Stimulated activated CD4-positive, alpha-beta T cell treated with anti-CD3 and anti-CD28 coated beads, TNF-alpha, amount 100 ng/mL, for 4 hours (primary cell): ENCODE measurements at places on chromosomes 2 and 18.

- no peak for DNase-seq
Measured at GRCh38 chr2:29663268-29663667, 258.1 kb downstream of the ALK start.

- DNase-seq = no peak
Measured at GRCh38 chr2:236444187-236444586, 125.4 kb upstream of the ACKR3 start.

DNA sequence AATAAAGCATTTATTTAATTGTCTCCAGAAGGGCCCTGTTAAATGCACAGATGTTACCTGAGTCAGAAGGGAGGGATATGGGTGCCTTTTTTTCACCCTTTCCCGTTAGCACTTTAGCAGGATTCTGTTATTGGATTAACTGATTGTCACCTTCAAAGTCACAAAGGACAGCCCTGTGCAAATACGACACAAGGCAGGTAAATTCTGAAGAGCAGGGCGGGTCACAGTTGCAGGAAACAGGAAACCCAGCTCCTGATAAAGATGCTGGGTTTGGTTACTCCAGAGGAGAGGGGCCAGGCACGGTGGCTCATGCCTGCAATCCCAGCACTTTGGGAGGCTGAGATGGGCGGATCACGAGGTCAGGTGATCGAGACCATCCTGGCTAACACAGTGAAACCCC, 11.4 kb upstream of the PKDCC start:
- no peak for DNase-seq

GRCh38 chr2:64383016-64383591, 70.9 kb upstream of the LGALSL start:
- no peak for DNase-seq

GRCh38 chr2:103153580-103154284, 391.9 kb downstream of the TMEM182 start:
- no peak for DNase-seq

DNA sequence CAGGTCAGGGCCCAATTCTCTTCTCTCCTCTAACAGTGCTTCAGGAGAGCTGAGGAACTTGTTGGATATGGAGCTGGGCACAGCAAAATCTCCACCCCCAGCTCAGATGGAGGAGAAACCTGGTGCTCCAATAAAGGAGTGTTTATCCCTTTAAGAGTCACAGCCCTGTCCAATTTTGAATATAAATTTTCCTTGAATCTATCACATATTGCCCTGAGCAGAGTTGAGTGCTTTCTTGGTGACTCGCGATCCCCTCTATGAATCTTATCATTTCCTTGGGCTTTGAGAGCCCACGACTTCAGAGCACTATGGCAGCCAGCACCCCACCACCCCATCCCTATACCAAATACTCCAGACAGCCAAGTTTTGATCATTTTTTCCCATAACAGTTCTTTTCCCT, 34.4 kb upstream of the SMAD7 start:
- no peak for DNase-seq

DNA sequence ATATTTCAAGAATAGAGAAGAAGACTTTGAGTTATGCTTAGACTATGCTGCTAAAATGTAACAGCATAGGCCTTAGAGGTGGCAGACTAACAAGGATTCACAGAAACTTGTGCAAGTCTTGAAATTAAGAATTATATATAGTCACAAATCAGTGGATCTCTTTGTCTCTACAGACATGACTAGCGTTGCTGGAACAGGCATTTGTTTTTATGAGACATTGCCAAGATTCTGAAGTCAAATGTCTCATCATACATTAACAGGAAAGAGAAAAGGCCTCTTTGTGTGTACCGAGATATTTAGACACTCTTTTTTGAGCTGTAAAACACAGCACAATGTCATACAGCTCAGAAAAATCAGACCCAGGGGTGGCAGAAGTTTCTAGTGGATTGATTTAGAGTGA, 207.1 kb downstream of the TMX3 start:
- DNase-seq = no peak

- DNase-seq = no peak
Measured at GRCh38 chr2:226799976-226800940, 638 bp upstream of the IRS1 start.

- DNase-seq = no peak
Measured at GRCh38 chr18:11008505-11008904, 140.9 kb downstream of the PIEZO2 start.

GRCh38 chr2:121858369-121858768, 102.9 kb downstream of the TSN start:
- no peak for DNase-seq

GRCh38 chr18:76459687-76460350, 35.2 kb downstream of the ZNF516 start:
- DNase-seq = no peak

GRCh38 chr2:7639476-7639875, 722.3 kb downstream of the RNF144A start:
- DNase-seq = no peak

DNA sequence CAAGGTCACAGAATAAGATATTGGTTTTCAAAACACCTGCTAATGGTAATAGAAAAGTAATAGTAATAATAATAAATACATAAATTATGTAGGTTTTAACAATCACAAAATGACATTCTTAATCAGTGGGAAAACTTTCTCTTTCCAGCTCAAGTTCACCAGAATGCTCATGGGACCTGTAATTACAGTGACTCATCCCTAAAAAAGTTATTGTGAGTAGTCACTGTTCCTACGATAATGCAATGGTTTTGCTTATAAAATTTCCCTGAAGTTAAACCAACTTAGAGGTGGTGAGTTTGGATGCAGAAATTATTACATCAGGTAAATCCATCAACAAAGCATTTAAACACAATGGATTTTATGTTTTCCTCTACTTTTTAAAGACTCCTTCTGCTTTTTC, 502.3 kb downstream of the PID1 start:
- DNase-seq = no peak

GRCh38 chr2:179460181-179460929, 195.7 kb upstream of the SESTD1 start:
- no peak for DNase-seq

DNA sequence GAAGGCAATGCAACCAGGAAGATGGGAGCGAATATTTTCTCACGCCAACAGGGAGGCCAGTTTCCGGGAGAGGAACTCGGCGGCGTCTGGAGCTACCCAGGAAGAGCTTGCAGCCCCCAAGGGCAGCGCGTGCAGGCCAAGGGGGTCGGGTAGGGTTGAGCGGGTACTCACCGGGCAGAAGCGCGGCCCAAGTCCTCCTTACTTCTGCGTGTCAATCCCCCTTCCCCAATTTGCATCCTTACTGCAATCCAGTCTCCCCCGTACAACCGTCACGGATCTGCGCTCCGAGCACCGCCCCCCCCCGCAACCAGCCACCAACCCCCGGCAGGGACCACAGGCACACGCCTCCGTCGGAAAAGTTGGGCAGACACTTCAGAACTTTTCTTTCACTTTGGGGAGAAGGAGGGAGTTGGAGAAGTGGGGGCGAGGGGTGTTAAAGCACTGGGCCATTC, 1.3 kb downstream of the ATP8B1 start:
- DNase-seq = no peak

GRCh38 chr2:32864334-32865111, 82.2 kb upstream of the LTBP1 start:
- no peak for DNase-seq

GRCh38 chr2:68487773-68488355, 20.5 kb downstream of the APLF start:
- DNase-seq = no peak

GRCh38 chr2:108554528-108554927, 20.3 kb downstream of the LIMS1 start:
- no peak for DNase-seq

DNA sequence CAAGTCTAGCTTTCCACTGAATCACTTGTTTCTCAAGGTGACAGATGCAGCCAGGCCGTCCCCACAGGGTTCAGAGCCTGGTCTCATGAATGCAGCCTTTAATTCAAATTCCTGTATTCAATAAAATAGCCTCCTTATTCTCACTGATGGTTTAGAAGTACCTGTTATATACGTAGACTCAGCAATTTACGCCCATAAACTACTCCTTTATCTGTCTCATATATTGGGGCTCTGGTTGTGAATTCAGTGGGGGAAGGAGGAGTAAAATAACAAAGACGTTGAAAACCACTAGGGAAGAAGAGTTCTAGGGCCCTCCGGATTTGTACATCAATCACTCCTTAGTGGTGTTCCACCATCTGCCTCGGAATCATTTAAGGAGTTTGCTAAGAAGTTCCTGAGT, 1.7 kb downstream of the OBSL1 start:
- no peak for DNase-seq

DNA sequence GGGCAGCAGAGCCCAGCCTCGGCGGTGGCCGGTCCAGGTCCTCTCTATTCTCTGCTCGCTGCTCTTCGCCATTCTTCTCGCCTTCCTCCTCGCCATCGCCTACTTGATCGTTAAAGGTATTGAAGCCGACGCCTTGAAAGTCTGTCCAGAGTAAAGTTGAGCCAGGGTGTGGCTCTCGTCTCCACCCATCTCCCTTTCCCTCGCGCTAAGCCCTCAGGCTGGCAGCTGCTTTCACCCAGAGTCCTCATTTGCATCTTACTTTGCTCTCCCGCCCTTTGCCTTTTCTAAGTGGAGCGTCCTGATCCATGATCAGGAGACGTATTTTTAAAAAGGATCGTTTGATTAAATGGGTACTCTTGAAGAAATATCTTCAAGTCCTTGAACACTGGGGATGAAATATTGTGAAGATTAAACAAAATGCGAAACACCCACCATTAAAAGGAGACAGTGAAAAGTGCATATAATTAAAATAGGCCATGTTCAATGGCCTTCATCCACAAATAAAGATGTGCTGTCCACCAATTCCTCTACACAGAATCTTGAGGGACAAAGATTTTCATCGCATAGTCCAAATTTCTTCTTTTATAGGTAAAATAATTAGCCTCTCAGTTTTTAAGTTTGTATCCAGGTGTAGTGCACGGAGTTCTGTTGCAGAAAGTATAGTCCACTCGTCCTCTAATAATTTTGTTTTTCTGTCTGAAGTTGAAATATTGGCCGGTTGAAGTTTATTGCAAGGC, 657 bp downstream of the ARL6IP6 start:
- no peak for DNase-seq

- no peak for DNase-seq
Measured at GRCh38 chr18:392928-393573, 107.5 kb downstream of the COLEC12 start.

DNA sequence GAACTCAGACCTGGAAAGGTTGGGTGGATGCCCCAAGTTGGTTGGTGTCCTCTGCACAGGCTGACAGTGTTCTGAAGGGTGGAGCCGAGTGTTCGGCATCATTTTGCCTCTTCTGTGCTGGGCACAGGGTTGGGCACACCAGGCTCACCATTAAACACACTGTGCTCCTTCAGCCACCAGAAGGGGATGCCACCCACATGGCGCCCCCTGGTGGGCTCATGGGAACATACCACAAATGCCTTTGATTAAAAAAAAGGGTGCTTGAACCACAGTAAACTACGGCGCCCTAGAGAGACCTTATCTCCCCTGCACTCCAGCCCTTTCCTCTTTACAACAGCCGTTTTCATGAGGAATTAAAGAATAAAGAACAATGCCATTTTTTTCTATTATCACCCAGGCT, 89.4 kb downstream of the CELF4 start:
- DNase-seq = no peak

DNA sequence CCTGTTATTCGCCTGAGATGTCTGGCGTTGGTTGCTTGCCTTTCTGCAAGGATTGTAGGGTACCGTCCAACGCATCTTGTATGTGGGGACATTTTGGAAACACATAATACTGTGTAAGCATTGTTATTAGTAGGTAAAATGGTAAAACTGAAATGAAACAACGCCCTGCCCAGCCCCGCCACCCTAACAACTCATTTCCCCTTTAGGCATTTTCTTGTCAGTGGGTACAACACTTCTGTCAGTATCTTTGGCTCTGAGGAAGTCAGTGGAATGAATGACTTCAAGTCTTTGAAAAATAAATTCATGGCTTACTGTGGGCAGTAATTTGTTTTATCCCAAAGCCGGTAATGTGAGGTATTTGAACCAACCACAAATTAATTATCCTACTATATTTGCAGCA, 86.0 kb downstream of the FMNL2 start:
- DNase-seq = no peak

GRCh38 chr2:118607641-118608040, 239.8 kb downstream of the EN1 start:
- DNase-seq = no peak

- no peak for DNase-seq
Measured at GRCh38 chr18:11387880-11388279, 221.5 kb upstream of the SLC35G4 start.

DNA sequence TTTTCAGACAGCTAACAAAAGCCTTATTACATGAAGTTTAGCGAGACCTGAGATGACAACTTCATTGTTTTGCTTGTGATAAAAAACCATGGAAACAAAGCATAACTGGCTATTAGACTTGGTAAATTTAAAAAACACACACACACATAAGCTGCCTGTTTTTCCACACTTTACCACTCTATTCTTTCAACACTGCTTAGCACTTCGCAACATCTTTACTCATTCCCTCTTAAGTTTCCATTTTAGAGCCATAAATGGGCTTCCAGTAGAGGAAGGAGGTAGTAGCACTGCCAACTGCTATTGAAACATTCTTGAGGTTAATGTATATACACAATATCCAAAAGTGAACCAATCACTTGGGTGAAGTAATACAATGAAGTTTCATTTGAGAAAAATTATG, 54.1 kb downstream of the BAZ2B start:
- no peak for DNase-seq

DNA sequence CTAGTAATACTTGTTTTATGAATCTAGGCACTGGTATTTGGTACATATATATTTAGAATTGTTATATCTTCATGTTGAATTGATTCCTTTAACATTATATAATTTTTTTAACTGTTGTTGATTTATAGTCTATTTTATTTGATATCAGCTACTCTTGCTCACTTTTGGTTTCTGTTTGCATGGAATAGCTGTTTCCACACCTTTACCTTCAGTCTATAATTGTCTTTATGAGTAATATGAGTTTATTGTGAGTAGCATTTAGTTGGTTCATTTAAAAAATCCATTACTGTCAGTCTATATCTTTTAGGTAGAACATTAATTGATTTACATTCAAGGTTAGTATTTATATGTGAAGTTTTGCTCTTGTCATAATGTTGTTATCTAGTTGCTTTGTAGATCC, 58.6 kb downstream of the SMCHD1 start:
- no peak for DNase-seq

DNA sequence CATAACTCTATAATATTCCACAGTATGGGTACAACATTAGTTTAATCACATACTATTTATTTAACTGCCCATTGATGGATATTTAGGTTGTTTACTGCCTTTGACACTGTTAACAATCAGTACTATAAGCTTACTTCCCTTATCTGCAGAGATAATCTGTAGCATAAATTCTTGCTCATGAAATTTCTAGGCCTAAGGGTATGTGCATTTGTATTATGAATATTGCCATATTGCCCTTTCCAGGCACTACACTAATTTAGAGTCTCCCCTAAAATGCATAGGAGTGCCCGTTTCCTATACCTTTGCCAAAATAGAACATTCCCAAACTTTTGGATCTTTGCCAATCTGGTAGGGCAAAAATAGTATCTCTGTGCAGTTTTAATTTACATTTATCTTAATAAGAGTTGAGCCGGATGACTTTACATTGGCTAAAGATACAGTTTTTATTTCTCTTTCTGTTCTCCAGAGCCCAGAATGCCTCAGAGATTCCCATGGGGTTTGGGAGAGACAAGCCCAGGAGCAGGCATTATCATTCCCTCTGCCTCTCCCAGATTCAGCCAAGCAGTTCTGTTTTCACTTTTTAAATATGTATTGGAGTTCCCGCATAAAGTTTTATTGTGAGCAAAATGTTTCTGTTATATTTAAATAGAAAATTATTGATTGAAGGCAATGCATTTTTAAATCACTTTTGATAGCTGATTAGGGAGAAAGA, 102.8 kb downstream of the CAPN13 start:
- DNase-seq = no peak
